DND-41 (cell line): ENCODE measurements at places on chromosomes 11 and 22.
A peak's percentile ranks its signal among the peaks of the same experiment; 100 is the strongest.

DNA sequence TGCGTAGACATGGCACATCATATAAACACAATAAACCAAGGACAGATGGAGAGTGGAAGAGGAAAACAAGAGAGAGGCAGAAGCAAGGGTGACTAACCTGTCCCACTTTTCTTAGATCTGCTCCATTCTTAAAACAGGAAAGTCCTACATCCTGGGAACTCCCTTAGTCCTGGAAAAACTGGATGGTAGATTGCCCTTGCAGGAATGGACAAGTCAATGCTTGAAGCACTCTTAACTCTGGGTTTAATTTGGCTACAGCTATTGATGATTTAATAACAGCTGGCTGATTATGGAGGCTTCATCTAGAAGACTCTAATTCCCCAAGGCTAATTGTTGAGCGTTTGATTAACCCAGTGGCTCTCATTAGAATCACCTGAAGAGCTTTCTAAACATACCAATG, 258.8 kb downstream of the MIAT start:
- no peak for DNase-seq

GRCh38 chr11:82404981-82405380, 328.7 kb downstream of the FAM181B start:
- DNase-seq, result no peak

GRCh38 chr11:19658344-19658743, 54.3 kb upstream of the NAV2 start:
- no peak for DNase-seq

GRCh38 chr11:116215471-116216113, 557.2 kb downstream of the BUD13 start:
- DNase-seq, result no peak

GRCh38 chr22:49600891-49601431, 226.7 kb downstream of the BRD1 start:
- DNase-seq, result peak; percentile 16

DNA sequence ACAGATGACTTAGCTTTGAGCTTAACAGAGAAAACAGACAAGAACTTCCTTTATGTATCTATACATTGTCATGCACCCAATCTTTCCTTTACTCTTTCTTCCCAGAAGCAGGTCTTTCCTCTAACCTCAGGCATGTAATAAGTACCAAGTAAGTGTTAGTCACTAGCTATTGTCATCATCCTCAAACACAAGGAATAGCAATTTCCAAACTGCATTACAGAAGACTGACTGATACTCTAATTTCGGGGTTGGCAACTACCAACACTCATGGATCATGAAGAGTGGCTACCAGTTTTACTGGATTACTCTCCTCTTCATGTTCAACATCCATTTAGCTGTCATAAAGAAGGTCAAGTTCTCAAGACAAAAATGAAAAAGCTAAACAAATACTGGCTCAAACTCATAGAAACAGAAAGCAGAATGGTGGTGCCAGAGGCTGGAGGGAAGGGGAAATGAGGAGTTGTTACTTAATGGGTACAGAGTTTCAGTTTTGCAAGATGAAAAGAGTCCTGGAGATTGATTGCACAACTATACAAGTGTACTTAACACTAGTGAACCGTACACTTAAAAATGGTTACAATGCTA, 111.6 kb downstream of the SIK3 start:
- no peak for DNase-seq

- no peak for DNase-seq
Observed at GRCh38 chr11:1848640-1849430, 4.0 kb upstream of the LSP1 start.

GRCh38 chr22:29225422-29226090, 19.9 kb downstream of the EMID1 start:
- DNase-seq, result no peak

- DNase-seq, result no peak
Observed at GRCh38 chr11:103170865-103171264, 61.6 kb downstream of the DYNC2H1 start.

- no peak for DNase-seq
Observed at GRCh38 chr11:76984743-76985142, 49.5 kb upstream of the B3GNT6 start.

GRCh38 chr11:18270102-18270501, 4.0 kb downstream of the SAA1 start:
- no peak for DNase-seq

- DNase-seq, result no peak
Observed at GRCh38 chr22:46655861-46656608, 35.8 kb downstream of the GRAMD4 start.
